ENCODE measurements at places on chromosomes 1 and 21. TPM values are rescaled to one million over a fixed set of nuclear protein-coding genes. Genes with fewer than 3 reads are reported as not detected.

DNA sequence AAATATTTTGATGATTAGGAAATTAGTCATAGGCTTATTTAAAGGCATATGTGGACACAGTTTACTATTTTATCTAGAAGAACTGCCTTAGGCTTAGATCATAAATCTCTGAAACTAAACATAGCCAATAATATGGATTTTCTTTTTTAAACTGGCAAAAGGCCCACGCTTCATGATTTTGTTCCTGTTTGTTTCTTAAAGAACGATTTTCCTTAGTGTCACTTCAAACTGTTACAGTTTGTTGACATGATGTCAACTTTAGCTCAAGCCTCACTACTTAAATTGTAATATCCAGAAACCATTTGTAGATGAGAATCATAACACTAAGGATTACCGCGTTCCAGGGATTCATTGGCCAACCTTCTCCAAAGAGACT lies 322.6 kb downstream of the HHIPL2 start:
- peak; percentile 68 for DNase-seq

Gene TP73
- 0.77 TPM for polyA plus RNA-seq

Gene MARK1
- 9.6 TPM for polyA plus RNA-seq

DNA sequence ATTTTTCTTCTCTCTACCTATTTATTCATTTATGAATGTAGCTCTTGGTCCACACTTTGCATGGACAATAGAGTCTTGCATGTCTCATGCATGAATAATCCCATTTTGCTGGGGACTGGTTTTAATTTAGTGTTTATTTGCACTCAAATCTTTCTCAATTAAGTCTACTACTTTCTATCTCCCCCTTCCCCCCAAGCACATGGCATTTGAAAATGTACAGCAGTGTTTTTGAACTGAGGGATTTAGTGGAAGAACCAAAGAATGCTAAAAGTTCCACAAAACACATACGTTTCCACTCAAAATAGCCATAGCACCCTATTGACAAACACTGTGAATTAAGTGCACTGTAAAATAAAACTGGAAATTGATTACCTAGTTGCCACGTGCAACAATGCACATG lies 119.5 kb upstream of the USH2A start:
- no peak for DNase-seq

Gene NCF2
- 6.8 TPM for polyA plus RNA-seq

DNA sequence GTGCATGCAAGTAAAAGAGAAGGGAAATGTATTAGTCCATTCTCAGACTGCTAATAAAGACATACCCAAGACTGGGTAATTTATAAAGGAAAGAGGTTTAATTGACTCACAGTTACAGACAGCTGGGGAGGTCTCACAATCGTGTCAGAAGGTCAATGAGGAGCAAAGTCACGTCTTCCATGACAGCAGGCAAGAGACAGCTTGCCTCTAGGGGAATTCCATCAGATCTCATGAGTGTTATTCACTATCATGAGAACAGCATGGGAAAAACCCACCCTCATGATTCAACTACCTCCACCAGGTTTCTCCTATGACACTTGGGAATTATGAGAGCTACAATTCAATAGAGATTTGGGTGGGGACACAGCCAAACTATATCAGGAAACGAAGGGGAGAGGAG lies 8.1 kb downstream of the KRTAP21-3 start:
- DNase-seq, result no peak

DNA sequence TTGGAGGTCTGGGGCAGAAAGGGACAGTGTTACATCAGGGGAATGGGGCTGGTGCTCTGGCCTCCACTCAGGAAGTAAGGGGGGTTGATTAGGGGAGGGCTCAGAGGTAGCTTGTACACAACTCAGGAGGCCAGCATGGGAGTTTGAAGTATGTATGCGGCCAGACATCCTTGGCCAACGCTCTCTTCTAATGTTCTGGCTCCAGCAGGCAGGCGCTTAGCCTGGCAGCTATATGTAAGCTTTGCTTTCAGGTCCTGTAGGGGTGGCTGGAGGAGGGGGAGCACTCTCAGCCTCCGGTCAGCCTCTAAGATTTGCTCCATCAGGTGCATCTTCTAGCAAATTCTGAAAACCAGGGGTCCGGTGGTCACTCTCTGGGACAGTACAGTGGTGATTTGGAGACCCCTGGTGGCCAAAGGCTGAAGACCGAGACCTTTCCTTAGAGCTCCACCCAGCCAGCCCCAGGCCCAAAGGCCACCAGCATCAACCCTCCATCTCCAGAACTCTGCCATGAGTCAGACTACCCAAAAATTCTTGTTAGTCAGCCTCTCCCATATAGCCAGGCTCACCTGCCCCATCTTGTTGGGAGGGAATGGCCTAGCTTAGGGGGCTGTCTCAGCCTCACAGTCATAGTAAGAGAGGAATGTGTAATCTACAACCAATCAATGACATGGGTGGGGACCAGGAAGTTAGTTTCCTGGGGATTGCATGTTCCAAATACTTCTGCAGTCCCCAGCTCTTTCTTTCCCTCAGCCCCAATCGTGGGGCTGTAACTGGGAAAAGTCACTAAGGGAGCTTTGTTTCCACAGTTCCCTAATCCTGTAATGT lies 9.7 kb upstream of the COL8A2 start:
- peak; percentile 57 for DNase-seq

GRCh38 chr21:39110431-39110830 lies 72.8 kb downstream of the PSMG1 start:
- DNase-seq, result no peak

GRCh38 chr1:192810253-192810880 lies 1.5 kb downstream of the RGS2 start:
- DNase-seq, result no peak

GRCh38 chr21:36247316-36248010 lies 72.5 kb upstream of the MORC3 start:
- no peak for DNase-seq

Gene FCRL3
- not detected for polyA plus RNA-seq

Gene INAVA
- 2.8 TPM for polyA plus RNA-seq

Gene DENND2C
- polyA plus RNA-seq, result 6.0 TPM

DNA sequence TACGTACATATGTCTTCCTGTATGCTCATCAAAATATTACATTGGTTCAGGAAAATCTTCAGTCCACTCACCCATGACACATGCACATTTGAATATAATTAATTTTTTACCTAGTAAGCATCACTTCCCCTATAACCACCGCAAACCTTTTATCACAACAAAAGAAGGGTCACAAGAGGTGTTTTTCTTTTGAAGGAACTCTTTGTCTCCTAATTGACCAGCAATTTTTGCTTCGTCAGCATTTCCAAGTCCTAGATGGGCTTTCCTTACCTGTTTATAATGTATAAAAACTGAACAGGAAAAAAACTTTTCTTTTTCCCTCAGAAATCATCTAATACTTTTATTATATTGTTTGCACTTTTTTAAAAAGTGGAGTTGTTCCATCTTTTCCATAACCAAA lies 631.3 kb downstream of the PLA2G4A start:
- DNase-seq, result no peak

DNA sequence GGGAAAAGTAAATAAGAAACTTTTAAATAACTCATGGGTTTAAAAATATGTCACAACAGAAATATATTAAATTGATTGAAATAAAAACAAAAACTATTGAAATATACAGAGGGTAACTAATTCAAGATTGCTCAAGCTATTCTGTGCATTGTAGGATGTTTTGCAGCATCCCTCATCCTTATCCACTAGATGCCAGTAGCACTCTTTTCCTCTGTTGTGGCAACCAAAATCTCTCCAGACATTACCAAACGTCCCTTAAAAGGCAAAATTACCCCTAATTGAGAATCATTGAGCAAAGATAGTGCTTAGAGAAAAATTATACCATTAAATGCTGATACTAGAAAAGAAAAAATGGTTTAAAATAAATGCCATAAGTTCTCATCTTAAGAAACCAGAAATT lies 682.6 kb downstream of the RWDD3 start:
- DNase-seq, result no peak

DNA sequence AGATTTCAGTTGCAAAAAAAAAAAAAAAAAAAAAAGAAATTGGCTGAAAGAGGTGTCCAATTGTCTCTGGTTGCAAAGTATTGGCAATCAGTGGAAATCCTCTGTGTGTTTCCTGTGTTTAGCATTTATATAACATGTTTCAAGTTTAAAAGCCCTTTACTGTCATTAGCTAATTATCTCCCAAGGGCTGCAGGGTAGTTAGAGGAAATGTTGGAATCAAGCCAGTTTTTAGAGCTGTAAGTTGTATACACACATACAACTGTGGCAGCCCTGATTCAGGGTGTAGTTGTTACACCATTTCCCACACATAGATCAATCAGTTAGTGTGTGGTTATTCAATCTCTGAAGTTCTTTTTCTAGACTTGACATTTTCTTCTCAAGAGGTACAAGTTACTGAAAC lies 8.9 kb upstream of the ZNF326 start:
- DNase-seq, result no peak

Gene DCST2
- 0.65 TPM for polyA plus RNA-seq

DNA sequence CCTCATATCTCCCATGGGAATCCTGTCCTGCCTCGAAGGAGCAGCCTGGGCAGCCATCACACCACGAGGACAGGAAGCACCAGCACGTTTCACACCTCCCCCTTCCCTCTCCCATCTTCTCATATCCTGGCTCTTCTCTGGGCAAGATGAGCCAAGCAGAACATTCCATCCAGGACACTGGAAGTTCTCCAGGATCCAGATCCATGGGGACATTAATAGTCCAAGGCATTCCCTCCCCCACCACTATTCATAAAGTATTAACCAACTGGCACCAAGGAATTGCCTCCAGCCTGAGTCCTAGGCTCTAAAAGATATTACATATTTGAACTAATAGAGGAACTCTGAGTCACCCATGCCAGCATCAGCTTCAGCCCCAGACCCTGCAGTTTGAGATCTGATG lies 8.7 kb downstream of the SLAMF8 start:
- DNase-seq, result no peak

Gene PKP1
- 4.2 TPM for polyA plus RNA-seq

Gene LAX1
- 0.45 TPM for polyA plus RNA-seq

DNA sequence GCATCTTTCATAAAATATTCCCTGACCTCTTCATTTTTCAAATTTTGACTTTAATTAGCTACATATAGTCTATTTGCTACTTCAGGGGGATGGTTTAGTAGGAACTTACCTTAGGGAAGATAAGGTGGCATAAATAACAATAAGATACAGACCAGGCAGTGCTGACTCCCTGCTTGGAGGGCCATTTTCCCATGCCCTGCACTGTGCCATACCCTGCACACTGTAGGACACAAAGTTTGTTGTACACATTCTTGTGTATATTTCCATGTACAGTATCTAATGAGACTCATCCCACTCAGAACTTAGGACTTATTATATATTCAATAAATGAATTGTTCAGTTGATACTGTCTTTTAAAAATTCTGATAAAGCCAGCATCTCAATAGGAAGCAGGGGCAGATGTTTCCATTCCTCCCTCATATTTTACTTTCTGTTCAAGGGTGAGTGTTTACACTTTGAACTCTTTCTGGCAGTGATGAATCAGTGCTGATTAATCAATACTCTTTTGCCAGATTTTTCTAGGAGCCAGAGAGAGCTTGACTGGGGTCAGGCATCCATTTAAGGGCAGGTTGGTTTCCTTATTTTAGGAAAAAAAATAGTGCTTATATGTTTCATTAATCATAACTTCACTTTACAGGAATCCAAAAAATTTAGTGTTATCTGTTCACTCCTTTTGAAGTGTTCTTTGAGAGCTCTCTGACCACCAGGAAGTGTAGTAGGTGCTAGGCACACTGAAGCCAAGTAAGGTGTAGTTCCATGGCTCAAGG lies 30.6 kb downstream of the MPZL1 start:
- no peak for DNase-seq

DNA sequence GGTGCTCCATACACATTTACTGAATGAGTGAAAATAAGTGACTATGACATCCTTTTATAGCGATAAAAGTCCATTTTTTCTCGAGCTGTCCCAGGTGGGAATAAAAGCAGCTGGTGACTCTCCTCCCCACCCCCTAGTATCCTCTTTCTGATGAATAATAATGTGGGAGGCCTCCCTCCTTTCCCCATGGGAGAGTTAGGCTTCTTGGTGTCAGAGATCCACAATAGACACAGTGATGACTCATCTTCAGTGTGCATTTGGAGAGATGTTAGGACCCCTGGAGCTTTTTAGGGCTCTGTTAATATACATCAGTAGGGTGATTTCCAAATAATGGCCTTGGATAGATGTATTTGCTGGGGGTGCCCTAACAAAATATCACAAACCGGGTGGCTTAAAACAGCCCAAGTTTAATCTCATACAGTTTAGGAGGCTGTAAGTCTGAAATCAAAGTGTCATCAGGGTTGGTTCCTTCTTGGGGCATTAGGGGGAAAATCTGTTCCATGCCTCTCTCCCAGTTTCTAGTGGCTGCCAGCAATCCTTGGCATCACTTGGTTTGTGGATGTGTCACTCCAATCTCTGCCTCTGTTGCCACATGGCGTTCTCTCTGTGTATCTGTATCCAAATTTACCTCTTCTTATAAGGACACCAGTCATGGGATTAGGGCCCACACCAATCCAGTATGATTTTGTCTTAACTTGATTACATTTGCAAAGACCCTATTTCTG lies 4.4 kb upstream of the PHC2 start:
- DNase-seq, result no peak

DNA sequence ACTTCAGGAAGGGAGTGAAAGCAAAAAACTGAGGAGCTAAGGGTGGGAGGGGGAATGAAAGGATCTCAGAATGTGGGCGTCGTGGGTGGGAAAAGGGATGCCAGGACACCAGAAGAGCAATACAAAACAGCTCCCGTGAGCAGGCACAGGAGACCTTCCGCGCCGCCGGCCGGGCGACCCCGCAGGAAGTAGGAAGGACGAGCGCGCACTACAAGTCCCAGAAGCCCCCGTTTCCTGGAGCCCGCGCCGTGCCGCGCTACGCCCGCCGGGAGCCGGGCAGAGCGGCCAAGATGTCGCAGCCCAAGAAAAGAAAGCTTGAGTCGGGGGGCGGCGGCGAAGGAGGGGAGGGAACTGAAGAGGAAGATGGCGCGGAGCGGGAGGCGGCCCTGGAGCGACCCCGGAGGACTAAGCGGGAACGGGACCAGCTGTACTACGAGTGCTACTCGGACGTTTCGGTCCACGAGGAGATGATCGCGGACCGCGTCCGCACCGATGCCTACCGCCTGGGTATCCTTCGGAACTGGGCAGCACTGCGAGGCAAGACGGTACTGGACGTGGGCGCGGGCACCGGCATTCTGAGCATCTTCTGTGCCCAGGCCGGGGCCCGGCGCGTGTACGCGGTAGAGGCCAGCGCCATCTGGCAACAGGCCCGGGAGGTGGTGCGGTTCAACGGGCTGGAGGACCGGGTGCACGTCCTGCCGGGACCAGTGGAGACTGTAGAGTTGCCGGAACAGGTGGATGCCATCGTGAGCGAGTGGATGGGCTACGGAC lies at the start of gene PRMT6:
Gene PRMT6, plus strand, starts transcription at position 249 of the 771 bp plus-strand sequence. Its CDS starts 42 bp downstream, at position 291.
- DNase-seq, result peak; percentile 83

- DNase-seq, result no peak
These were observed 10.2 kb upstream of the SLC19A2 start for GRCh38 chr1:169495916-169496315.

- DNase-seq, result no peak
These were observed 4.5 kb downstream of the PEF1 start for GRCh38 chr1:31640179-31640578.

- DNase-seq, result no peak
These were observed 160.8 kb upstream of the PLXNA2 start for GRCh38 chr1:208405014-208405413.

- DNase-seq, result no peak
These were observed 869.8 kb upstream of the B3GALT2 start for GRCh38 chr1:194056169-194056568.

Gene CYYR1
- polyA plus RNA-seq, result 15.0 TPM

Gene RABGAP1L
- 14.7 TPM for polyA plus RNA-seq

Measured in muscle of back (tissue), 13 donors.